ENCODE measurements at places on chromosomes 3 and 15.

DNA sequence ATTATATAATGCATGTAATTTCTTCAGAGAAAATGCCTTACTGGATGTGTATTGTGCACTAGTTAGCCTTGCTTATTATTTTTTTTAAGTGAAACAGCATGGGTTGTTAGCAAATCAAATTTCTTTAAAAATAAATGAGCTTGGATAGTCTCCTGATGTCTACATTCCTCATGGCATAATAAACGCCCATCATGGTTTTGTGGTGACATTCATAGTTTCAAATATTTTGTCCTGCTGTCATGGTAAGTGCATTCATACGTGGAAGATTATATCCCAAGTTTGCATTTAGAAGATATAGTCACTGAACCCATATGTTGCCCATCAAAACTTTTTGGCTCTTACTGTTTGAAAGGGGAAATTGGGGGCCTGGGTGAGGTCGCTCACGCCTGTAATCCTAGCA, 130.7 kb downstream of the ALCAM start:
- peak; percentile 37 for DNase-seq

GRCh38 chr3:135451037-135451785, 514.3 kb upstream of the PPP2R3A start:
- DNase-seq = no peak

DNA sequence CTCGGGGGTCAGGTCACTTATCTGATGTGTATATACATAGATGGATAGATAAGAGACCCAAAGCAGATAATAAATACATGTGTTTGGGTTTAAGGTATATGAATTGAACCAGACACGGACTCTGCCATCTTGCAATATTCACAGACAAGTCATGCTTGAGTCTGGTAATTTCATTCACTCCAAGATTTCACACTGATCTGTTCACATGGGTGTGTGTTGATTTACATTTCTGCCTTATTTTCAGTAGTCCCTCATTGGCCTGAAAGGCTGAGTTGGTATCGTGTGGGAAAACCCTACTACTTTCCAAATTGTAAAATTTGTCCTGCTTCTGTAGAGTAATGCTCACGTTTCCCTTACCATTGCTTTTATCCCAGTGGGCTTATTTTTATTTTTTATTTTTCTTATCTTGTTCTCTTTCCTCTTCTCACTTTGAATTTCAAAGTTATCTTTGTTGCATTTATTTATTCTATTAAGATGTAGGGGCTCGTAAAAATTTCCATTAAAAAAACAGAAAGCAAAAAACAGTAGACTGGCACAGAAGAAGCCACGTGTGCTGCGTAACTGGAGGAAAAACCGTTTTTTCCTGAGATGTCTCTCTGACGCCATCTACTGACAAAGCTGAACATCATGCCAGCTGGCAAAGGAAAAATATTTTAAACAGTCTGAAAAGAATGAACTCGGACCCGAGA, 10.8 kb upstream of the MFSD1 start:
- DNase-seq = peak; percentile 76

- no peak for DNase-seq
These were observed 30.0 kb downstream of the SNX33 start for GRCh38 chr15:75677465-75678323.

DNA sequence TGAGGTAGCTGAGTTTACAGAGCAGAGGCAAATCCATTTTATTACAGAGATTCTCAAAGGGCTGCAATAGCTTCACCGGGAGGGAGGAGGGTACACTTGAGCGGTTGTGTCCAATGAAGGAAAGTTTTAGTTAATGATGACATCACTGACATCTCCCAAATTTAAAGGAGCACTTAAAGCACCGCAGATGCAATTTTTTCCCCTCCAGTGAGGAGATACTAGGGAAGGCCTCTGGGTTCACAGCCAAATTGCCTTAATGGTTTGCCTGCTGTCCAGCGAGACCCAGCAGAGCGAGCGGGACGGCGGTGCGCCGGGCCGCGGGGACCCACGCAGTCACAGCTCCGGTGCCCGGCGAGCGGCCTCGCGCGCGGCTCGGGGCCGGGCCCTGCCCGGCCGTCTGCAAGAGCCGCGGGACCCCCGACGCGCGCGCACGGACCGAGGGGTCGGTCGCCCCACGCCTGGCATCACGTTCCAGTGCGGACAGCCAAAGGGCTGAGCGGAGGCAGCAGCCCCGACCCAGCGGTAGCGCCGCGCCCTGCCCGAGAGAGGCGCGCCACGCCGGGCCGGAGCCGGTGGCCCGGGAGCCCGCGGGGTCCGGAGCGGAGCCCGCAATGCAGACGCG, 160.5 kb upstream of the CHRNA7 start:
- no peak for DNase-seq

Data from fibroblast of skin of right quadriceps (primary cell).